Esophagus squamous epithelium (tissue), 5 donors: ENCODE measurements at places on chromosomes 6 and 20.

DNA sequence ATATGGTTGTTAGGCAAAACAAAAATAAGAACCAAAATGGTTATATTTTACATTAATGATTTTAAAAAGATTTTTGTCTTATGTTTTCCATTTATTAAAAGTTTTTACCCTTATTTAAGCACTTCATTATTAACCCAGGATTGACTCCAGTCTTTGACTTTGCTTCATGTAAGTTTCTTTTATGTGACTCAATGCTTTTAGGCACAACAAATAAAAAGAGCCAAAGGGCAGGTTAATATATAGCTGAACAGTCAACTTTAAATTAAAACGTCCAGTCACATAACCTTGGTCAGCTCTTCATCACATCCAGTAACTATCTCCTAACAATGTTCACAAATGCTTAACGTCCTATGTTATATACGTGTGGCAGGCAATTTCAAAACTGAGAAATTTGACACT, 32.7 kb downstream of the COL21A1 start:
- no peak for DNase-seq

DNA sequence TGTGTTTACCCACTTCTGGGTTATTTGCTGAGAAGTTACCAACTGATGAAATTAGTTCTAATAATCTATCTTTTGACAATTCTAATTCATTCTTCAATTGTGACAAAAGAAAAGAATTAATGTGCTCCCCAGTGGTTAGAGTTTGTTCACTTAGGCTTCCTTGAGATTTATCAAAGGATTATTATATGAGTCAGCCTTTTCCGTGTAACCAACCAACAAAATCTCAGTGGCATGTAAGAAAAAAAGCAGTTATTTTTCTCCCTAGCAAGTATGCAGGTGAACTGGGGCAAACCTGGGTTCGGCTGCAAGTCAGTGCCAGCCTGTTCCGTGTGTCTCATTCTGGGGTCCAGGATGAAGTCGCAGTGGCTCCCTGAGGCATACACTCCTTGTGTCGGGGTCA, 28.8 kb upstream of the HIVEP1 start:
- DNase-seq, result no peak

- DNase-seq, result no peak
These were observed 135.1 kb downstream of the QRSL1 start for GRCh38 chr6:106764353-106764980.

DNA sequence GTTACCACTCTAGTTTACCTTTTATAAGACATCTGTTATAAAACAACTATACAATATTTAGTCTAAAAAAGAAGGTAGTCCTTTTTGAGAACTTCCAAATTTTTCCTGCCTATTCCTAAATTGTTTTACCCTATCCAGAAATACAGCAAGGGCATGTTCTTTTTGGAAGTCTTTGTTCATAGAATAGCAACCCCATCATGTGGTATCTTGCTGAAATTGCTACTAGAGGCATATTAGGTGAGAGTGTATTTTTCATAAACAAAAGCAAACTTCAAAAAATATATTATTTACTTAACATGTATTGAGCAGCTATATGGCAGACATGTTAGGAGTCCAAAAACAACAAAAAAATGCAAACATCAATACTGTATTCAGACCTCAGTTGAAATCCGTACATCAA, 371.8 kb upstream of the NRSN1 start:
- DNase-seq, result no peak

- DNase-seq, result no peak
These were observed 17.0 kb downstream of the NFATC2 start for GRCh38 chr20:51525241-51526105.

- DNase-seq, result no peak
These were observed 108.8 kb upstream of the SYNCRIP start for GRCh38 chr6:85751374-85752055.

DNA sequence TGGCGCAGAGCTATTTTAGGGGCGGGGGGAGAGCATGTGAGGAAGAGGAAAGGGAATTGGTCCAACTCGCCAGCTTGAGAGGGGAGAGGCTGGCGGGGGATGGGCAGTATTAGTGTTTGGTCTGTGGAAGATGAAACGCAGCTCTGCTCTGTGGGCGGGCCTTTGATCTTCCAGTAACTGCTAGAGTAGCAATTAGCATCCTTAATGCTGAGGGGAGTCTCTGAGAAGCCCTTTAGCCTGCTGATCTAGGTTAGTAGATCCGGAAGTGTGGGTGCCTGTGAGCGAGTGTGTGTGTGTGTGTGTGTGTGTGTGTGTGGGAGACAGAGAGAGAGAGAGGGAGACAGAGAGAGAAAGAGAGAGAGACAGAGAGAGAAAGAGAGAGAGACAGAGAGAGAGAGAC, 117.2 kb upstream of the BACH2 start:
- no peak for DNase-seq

GRCh38 chr6:149218471-149218870, 99.0 kb upstream of the TAB2 start:
- no peak for DNase-seq

- DNase-seq, result no peak
These were observed 33.4 kb downstream of the MTRES1 start for GRCh38 chr6:107061125-107062020.

DNA sequence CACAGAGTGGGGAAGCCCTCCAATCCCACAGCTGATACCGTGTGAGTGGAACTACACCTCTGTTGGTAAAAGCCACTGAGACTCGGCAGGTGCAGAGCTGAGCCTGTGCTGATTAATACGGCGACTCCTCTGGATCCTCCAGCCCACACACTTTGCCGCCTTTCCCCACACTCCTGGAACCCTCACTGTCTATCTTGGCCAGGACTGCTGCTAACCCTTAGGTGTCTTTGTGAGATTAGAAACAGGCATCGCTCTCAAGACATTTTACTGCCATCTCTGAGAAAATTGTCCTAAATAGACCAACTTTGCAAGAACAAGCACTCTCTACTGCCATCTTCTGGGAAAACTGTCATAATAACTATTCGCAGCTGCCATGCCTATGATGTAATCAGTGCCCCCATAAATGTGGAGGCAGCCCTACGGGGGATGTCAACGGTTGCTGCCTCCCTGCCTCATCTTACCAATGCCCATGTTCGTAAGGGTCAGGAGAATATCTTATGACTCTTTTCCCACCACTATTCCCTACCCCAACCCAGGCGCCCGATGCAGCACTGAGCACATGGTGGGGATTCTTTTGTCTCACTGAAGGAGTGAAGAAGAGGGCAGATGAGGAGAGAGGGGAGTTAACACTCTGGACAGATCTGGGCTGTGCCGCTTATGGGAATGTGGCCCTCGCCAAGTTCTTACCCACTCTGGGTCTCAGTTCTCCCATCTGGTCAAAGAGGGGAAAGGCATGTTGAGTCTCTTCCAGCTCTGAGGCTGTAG, 26.1 kb upstream of the KCNB1 start:
- DNase-seq, result no peak

DNA sequence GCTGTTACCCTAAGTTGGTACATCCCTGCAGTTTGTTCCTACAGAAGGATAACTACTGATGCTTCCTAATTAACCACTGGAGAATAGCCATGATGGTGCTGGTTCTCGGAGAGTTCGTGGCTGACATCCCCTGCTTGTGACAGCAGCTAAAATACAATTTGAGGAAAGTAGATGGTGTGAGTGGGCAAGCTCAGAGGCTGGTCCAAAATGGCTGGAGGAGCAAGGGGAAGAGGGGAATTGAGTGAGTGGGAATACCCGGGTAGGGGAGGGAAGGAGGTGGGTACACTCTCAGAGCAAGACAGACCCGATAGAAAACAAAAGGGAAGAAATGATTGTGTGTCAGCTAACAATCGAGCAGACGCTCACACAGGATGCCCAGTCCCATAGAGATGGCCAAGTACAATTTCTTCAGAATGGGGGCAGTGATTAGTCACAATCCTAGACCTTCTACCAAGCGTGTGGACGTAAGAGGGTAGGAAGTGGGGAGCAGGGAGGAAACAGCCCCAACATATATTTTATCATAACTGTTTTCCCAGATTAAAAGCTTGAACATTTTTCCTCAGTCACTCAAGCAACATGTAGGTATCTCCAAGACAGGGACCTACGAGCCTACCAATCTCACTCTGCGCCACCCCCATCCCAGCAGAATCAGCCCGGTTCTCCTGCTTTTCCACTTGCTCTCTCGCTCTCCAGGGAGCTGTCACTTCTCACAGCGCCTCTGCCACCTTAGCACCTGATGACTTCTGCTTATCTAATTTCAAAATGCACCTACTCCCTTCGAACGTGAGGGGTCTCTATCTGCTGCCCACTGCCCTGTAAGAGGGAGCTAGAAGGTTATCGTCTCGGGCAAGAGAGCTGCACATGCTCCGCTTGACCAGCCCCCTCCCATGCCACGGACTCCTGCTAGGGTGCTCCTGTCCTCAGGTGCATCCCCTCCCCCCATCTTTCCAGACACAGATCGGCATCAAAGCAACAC, 26.2 kb downstream of the RIPOR2 start:
- DNase-seq, result no peak

DNA sequence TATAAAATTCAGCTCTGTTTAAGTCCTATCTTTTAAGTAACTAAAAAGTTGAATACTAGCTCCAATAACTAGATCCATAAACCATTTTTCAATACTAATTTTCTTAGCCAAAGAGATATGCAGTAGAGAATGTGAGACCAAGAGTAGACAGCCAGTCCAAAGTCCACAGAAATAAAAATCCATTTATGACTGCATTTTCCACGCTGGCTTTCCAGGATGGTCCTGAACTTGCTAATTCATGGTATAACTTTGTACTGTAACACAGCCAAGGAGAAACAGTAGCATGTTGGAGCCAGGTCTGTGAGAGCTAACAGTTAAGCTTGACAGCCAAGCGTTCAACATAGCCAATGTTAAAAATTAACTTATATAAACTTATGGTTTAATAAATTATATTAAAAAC, 156.2 kb downstream of the GMPR start:
- DNase-seq, result no peak

DNA sequence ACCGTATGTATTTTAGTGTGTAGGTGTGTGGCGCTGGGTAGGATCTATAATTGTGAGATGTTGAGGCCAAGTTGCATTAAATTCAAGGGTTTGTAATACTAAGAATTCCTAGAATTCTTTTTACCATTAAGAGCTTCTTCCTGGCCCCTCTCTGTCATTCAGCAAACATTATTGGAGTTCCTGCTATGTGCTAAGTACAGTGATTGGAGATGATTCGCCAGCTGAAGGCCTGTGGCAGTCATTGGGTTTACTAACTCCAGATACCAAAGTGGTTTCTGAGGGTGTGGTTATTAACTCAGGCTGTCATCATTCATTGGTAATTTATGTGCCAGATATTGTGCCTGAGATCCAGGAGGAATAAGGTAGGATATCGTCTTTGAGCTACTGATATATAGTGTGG, 167.1 kb downstream of the LAMA2 start:
- DNase-seq, result no peak

GRCh38 chr6:97067045-97067444, 142.5 kb downstream of the KLHL32 start:
- DNase-seq, result no peak

GRCh38 chr6:71886184-71887005, at the start of gene RIMS1:
Gene RIMS1, plus strand, starts transcription at chr6:71886550. Its CDS starts 474 bp downstream, at chr6:71887024.
- DNase-seq, result no peak

GRCh38 chr6:33426590-33427511, 7.0 kb downstream of the SYNGAP1 start:
- DNase-seq, result no peak

- no peak for DNase-seq
These were observed 1.2 kb downstream of the MYB start for GRCh38 chr6:135182071-135183001.

GRCh38 chr6:134750669-134751068, 199.2 kb downstream of the ALDH8A1 start:
- no peak for DNase-seq

DNA sequence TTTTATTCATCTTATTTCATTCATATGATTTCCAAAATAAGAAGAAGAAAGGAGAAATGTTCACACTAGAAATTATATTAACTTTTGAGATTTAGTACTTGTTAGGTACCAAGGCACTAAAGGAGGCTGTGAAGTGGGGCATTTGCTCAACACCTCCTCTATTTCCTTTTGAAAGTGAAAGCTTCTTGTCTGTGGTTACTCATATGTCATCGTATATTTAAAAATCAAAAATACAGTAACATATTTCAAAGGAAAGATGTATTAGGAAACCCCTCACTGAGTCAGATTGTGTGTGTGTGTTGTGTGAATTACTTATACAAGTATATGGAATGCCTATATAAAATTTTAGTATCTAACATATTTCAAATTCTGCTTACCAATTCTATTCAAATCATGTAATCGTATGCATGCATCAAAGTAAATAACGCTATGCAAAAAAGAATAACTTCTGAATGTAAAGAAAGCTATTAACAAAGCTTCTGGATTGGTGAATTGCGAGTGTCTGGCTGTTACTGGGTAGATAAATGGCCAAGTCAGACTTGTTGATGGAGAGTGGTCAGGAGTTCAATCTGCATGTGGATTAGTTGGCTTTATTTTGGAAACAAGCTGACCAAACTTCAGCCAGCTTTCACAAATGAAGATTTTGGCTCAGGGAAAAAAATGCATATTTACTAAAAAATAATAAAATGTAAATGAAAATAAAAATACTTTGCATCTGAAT, 70.9 kb downstream of the PACRG start:
- DNase-seq, result no peak

- DNase-seq, result no peak
These were observed 488.3 kb downstream of the CDKAL1 start for GRCh38 chr6:21022343-21023107.

DNA sequence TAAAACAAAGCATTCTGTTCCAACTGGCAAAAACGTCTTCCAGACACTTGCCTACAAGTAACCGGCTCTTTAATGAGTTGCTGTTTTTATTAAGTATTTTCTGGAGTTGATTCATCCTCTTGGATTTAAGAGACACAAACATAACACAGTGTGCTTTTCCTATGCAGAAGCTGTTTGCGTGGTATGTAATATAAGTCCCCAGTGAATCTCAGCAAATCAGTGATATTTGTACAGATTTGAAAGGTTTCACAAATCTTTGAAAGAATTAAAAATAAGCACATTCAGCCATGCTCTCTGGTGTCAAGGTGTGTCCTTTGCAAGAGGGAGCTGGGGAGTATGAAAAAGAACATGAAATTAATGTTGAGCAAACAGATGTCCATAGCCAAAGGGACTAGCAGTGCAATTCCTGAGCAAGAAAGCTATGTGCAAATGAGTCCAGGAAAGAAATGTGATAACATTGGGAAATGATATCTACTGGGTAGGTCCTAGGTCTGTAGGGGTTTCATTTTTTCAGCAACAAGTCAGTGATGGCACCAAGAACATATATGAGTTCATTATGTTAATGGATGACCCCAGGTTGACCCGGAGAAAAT, 170.1 kb upstream of the PHACTR1 start:
- no peak for DNase-seq

GRCh38 chr6:35491558-35492257, 5.2 kb downstream of the TEAD3 start:
- DNase-seq, result no peak

DNA sequence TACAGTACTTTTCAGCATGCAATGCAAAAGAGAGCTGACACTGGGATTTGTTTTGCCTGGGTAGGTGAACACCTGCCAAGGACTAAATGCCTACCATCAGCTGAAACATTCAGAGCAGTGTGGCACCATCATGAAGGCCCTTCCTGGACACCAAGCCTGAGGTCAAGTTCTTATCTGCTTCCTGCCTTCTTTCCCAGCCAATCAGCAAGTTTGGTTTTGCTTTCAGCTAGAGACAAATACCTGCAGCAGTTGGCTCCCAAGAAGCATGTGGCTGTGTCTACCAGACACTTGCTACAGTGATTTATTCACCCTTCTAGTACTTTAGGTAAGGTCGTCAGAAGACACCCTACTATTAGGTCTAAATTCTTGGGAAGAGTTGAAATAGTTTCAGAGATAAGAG, 112.8 kb downstream of the TBX18 start:
- DNase-seq, result no peak

- no peak for DNase-seq
These were observed 105.9 kb upstream of the ENPP5 start for GRCh38 chr6:46276576-46277142.
